HT-29 (cell line): ENCODE measurements at places on chromosomes 2 and 18. TPM values are rescaled to one million over a fixed set of nuclear protein-coding genes. Genes with fewer than 3 reads are reported as not detected.

The ALKAL2 gene
- not detected in 2 replicates for total RNA-seq

The EDAR gene
- not detected in 2 replicates for total RNA-seq

The KCNG2 gene
- total RNA-seq = not detected in 2 replicates

The CHRNG gene
- total RNA-seq = not detected in 2 replicates

The TTLL4 gene
- total RNA-seq = 22.8 and 33.3 TPM in 2 replicates

The UGT1A10 gene
- total RNA-seq = 140 and 150 TPM in 2 replicates

The AQP4 gene
- not detected in 2 replicates for total RNA-seq

The PSTPIP2 gene
- total RNA-seq = 0.13 TPM in 1 of 2 replicates, not detected in the other

DNA sequence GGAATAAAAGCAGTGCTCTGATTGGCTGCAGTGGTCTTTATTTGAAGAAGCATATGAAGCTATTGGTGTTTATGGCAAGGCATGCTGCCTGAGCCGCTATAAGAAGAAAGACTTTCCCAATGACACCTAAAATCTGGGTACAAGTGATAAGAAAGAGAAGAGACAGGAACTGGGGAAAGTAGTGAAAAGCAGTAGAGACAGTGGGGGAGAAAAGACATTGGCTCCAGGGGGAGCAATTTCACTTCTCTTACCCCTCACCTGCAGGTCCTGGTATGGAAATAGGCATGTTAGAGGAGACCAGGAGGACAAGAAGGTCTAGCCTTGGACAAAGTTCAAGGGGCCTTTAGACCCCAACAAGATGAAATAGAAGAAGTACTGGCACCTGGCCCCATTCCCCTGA lies 47.1 kb downstream of the PLCL1 start:
- no peak for DNase-seq

- DNase-seq = no peak
These were observed 60.2 kb downstream of the EHD3 start for GRCh38 chr2:31294196-31294595.

DNA sequence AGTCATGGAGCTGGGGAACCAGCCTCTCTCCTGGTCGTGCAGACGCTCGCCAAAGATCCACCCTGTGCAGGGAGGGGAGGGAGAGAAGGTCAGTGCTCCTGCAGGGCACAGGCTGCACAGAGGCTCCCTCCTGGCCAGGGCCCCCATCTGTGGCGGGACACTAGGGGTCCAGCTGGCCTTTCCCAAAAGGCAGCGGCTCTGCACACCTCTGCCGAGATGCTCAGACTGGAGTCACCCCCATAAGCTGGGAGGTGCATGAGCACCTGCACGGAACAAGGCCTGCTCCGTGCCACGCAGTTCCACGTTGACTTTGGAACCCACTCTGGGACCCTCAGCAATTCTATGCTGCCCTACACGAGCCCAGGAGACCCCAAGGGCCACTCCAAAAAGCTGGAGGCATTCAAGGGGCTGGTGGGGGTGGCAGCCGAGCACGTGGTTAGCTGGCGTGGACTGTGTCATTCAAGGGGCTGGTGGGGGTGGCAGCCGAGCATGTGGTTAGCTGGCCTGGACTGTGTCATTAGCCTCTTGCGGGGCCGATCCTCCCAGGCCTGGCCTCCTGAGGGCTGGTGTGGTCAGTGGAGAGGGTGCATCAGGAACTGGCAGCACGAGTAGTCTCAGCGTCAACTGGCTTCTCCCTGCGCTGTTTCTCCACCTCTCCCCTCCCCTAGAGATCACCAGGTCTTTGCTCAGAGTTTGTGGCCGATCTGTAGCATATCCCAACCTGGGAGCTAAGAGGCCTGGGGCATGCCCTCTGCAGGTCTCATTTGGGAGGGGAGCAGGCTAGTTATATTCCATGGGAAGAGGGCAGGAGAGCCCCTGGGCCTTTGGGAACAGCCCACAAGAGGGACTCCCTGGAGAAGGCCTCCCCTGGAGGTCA lies 9.8 kb downstream of the SNORC start:
- no peak for DNase-seq

DNA sequence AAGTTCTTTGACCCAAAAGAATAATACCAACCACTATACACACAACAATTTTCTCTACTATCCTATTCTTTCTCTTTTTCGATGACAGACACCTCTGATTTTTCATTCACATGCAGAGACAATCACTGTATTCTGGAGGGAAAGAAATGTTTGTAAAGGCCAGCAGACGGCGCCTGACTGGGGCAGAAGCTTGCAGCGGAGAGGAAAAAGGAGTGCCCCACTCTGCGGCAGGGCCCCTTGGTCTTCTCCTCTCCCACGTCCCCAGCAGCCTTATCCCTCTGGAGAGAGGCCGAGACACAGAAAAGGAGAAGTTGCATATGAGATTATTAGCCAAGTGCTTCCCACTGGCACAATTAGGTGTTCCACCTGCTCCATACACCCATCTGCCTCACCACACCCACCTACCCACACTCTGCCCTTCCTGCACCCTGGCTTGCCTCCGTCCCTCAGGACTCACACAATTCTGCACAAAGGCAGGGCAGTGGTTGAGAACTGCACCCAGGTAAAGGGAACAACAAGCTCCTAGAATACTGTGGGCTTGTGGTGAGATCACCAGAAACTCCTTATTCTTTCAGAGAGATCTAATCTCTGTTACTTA lies 687.3 kb downstream of the NRXN1 start:
- DNase-seq = no peak

DNA sequence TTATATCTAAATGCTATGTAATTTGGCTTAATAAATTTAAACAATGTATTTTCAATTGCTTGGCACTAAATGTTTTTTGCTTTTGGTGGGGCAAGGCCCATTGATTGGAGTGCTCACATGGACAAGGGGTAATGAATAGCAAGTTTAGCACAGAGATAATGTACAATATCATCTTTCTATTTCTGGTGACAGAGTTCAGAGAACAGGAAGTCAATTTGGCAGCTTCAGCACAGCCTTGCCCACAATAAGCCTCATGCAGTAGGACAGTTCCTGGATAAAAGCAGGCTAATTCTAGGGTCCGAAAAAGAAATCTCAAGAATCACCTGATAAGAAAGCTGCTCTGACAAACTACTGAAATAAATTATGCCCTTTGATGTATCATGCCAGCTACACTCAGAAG lies 443.9 kb upstream of the FSHR start:
- DNase-seq = no peak

DNA sequence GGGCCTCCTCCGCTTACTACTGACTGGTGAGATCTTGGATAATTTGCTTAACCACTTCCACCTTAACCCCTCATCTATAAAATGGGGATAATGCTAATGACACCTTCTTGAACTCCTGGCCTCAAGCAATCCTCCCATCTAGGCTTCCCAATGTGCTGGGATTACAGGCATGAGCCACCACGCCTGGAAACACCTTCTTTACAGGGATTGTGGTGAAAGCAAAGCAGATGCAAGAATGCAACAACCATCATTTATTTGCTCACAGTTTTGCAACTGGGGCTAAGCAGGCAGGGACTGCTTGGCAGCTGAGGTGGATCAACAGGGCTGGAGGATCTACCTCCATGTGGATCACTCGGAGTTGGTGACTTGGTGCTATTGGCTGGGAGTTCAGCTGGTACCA lies 76.2 kb upstream of the ZNF532 start:
- no peak for DNase-seq

DNA sequence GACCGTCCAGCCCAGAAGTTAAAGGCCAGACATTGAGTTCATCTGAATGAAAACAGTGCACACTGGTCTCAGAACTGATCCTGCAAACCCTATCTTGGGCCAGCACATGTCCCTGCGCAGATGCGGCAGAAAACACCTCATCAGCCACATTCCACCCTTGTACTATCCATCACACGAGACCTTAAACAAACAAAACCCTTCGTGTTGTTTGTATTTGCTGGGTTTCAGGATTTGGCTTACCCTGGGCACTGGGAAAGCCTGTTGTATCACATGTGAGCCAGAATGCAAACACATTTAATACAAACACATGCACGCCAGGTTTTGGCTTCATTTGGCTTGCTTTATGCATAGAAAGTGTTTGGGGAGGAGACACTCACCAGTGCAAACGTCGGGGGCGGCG lies 12.5 kb downstream of the WIPF1 start:
- DNase-seq = no peak

- peak; percentile 4 for DNase-seq
These were observed 98.2 kb upstream of the TMEM178A start for GRCh38 chr2:39567507-39567906.

GRCh38 chr2:161067846-161068350 lies 92.3 kb upstream of the TANK start:
- DNase-seq = no peak

DNA sequence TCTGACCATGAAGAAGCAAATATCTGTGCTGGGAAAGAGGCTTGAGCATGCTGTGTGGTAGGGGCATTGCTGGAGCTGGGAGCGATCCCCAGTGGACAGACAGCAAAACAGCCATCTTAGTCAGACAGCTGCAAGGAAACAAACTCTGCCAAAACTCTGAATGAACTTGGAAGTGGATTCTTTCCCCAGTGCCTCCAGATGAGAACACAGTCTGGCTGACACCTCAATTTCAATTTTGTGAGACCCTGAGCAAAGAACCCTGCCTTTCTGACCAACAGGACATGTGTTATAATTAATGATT lies 23.2 kb upstream of the FAP start:
- DNase-seq = no peak

GRCh38 chr2:30354150-30354549 lies 92.9 kb upstream of the LCLAT1 start:
- DNase-seq = no peak

- DNase-seq = no peak
These were observed 56.9 kb upstream of the SCN7A start for GRCh38 chr2:166550923-166551322.

DNA sequence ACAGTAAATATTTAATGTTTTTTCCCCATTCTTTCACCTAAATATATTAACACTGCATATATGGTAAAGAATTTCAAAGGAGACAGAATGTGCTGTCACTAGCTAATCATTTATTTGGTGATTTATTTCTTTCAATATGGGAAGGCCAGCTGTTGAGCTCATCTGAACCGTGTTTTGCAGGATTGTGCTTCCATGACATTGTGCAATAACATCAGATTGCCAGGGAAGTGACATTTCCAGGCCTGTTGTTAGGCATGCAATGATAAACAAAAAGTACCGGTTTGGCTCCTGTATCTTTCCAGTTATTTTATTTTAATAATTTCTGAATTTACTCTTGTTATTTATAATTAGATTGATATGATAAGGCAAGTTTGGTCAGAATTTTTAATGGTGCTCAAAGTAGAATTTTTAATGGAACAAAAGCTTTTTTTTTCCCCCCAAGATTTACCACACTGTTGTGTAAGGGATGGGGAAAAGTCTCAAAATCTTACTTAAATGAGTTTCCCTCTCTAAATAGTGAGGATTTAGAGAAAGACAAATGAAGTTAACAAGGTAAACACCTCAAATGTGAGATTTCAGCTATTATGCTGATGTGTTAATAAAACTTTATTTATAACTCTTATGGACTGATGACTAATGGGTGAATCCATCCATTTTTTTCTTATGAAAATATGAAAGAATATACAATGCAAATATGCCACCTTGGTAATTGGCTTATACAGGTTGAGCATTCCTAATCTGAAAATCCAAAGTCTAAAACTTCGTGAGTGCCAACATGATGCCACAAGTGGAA lies 52.7 kb downstream of the MALT1 start:
- no peak for DNase-seq

DNA sequence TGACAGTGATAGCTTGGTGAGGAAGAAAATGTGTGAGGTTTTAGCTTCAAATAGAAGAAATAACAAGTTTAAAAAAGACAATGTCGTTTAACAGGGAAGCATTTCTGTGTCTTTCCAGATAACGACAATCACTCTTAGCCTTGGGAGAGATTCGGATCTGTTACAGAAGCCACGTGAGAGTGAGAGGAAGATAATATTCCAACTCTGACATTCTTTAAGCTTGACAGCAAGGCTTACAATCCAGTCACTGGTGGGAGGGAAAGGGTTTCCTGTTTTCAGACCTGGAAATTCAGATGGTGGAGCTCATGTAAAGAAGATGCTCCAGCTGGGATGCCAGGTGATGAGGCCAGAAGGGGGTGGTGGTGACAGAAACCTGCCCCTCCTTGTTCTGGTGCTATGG lies 30.8 kb downstream of the FBXO48 start:
- no peak for DNase-seq

- DNase-seq = no peak
These were observed 211.4 kb upstream of the ZNF521 start for GRCh38 chr18:25563346-25563745.

DNA sequence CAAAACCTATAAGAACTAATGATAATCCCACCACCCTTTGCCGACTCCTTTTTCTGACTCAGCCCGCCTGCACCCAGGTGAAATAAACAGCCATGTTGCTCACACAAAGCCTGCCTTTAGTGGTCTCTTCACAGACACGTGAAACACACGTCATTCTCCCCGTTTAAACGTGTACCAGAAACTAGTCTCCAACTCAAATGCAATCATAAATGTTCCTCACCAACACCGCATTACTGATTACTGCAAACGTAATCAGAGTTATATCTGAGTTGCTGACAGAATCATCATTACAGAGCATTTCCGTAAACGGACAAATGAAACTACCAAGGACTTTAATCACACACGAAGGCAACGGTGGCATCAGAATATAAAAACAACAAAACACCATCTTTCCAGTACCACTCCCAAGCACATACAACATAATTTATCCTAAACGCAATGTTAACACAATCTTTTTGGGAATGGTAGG lies 1.9 kb downstream of the CLK1 start:
- peak; percentile 45 for DNase-seq

DNA sequence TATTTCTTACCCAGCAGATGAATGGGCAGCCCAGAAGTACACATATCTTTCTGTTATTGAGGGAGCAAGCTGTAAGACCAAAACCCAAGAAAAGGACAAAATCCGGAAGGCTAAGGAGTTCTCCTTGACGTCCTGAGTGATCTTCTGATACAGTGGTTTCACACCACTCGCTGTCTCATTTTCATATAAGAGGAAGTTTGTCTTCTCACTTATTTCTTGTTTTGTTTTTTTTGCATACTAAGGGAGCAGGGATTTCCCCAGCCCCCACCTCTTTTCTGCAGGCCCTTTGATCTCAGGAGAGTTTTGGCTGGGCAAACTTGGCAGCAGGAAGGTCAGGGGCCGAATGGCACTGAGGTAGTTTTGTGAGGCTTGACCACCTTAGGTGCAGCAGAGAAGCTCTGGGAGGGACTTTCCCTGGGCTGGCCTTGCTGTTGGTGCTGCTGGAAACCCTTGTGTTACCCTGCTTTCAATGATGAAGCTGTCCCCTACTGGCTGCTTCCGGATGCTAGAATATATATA lies 13.3 kb downstream of the CHRNA1 start:
- no peak for DNase-seq

- DNase-seq = no peak
These were observed 70.9 kb upstream of the TNP1 start for GRCh38 chr2:216930716-216931115.

DNA sequence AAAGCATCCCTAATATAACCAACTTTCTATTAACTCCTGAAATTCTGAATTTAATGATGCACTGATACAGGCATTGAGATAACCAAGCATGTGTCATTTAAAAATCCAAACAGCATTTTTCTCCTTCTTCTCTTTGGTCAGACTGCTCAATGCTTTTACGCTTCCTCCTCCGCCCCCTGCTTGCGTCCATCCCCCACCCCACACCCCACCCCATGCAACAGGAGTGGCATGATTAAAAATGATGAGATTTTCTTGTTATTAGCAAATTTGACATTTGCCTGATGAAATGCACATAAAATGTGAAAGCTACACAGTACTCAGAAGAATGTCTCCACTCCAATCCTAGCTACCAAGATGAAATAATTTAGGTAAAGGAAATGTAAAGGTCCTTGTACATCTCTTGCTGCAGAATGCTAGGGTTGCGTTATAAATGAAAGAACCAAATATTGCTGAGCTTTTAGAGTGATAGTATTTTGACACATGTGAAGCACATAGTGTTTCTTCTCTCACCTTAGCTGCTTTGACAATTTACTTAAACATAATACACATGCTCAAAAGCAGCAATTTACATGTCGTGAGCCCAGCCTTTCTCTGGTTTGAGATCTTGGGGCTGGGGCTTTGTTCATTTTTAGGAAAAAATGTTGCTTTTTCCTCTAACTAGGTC lies 263.8 kb downstream of the MEIS1 start:
- DNase-seq = no peak
